Amygdala (tissue), 56 donors: ENCODE measurements at places on chromosomes 5 and 9.

- DNase-seq, result no peak
These were observed 666.9 kb upstream of the KLF4 start for GRCh38 chr9:108156270-108156998.

GRCh38 chr5:112862085-112862484 is 998 bp downstream of the SRP19 start:
- DNase-seq, result no peak

DNA sequence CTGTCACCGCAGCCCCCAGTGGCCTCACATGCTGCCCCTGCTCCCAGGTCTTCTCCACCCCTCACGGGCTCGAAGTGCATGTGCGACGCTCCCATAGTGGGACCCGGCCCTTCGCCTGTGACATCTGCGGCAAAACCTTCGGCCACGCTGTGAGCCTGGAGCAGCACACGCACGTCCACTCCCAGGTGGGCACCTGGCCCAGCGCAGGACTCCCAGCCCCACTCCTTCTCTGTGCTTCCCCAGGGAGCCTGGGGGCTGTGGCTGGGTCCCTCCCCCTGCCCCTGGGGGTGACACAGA is 10.5 kb downstream of the GFI1B start:
- DNase-seq, result no peak

GRCh38 chr5:84255315-84255714 is 129.4 kb downstream of the EDIL3 start:
- no peak for DNase-seq

- DNase-seq, result no peak
These were observed 52.3 kb downstream of the ADAMTS2 start for GRCh38 chr5:179292681-179293635.

- DNase-seq, result no peak
These were observed 60.5 kb downstream of the GABRG2 start for GRCh38 chr5:162128117-162128516.

DNA sequence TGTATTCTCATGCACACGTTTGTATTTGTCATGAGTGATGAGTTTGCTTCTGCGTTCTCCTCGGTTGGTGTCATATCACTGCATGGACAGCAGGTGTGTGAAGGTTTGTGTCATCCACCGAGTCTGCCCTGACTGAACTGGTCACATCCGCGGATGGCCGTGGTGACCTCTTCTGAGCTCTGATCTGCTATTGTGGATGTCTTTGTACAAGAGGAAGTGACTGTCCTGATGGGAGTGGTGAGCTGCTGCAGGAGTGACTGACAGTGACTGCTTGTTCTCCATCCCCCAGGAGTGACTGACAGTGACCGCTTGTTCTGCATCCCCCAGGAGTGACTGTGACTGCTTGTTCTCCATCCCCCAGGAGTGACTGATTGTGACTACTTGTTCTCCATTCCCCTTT is 69.9 kb downstream of the EHMT1 start:
- DNase-seq, result no peak

- no peak for DNase-seq
These were observed 218.3 kb downstream of the MEF2C start for GRCh38 chr5:88664645-88665044.

GRCh38 chr9:114908104-114908622 is 22.2 kb downstream of the TNFSF8 start:
- no peak for DNase-seq

DNA sequence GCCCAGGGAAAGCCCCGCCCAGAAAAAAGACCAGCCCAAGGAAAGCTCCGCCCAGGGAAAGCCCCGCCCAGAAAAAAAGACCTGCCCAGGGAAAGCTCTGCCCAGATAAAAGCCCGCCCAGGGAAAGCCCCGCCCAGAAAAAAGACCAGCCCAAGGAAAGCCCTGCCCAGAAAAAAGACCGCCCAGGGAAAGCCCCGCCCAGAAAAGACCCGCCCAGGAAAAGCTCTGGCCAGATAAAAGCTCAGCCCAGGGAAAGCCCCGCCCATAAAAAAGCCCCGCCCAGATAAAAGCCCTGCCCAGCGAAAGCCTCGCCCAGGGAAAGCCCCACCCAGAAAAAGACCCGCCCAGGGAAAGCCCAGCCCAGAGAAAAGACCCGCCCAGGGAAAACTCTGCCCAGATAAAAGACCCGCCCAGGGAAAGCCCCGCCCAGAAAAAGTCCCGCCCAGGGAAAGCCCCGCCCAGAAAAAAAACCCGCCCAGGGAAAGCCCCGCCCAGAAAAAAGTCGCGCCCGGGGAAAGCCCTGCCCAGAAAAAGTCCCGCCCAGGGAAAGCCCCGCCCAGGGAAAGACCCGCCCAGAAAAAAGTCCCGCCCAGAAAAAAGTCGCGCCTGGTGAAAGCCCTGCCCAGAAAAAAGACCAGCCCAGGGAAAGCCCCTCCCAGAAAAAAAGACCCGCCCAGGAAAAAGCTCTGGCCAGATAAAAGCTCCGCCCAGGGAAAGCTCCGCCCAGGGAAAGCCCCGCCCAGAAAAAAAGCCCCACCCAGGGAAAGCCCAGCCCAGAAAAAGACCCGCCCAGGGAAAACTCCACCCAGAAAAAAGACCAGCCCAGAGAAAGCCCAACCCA is 11.9 kb downstream of the GRIN1 start:
- no peak for DNase-seq

DNA sequence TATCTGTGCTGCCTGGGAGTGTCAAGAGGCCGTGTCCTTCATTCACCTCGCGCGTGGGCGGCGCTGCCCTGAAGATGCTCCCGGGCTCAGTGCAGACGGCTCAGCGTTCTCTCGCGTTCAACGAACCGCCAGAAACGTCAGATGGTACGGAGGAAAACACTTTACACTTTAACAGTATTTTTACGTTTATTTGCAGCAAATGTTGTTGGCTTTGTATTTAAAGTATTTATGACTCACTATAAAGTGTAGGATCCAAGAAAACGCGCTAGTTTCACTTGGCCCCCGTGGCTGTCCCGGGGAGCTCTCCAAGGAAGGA is 544 bp upstream of the ERCC6L2 start:
- DNase-seq, result peak; percentile 42

- no peak for DNase-seq
These were observed 5.7 kb upstream of the SEC16A start for GRCh38 chr9:136488247-136489214.

DNA sequence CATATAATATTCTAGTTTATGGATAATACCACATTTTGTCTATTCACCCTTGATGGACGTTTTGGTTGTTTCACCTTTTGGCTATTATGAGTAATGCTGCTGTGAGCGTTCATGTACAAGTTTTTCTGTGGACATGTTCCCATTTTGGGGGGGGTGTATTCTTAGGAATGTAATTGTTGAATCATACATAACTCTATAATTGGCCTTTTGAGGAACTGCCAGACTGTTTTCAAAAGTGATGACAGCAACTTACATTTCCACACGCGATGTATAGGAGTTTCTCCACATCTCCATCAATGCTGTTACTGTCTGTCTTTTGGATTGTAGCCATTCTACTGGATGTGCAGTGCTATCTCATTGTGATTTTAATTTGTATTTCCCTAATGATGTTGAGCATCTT is 69.8 kb downstream of the SLC46A2 start:
- DNase-seq, result no peak

GRCh38 chr5:100402071-100402470 is 133.1 kb upstream of the FAM174A start:
- DNase-seq, result no peak

GRCh38 chr5:149810856-149811255 is 80.7 kb downstream of the PPARGC1B start:
- no peak for DNase-seq

DNA sequence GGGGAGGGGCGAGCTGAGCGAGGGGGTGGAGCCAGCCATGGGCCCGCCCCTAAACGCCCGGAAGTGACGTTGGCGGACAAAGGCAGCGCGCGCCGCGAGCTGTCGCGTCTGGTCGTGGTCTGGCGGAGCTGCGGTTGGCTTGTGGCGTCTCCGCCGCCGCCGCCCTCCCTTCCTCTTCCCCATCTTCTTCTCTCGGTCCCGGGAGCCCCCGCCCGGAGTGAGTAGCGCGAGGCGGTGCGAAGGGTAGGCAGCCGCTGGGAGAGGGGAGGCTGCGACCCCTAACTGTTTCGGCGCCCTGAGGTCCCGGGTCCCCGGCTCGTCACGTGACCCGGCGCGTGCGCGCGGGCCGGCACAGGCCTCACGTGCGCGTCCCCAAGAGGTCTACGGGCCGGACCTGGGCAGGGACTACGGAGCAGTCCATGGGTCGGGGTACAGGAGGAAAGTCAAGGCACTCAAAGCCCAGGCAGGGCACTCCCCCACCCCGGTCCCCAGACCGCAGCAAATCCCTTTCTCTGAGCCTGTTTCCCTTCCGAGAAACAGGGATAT is at the start of gene NTMT1:
NTMT1 (plus strand) TSS at position 85 of the 546 bp plus-strand sequence. CDS start 6,541 bp downstream, outside the sequence.
- peak; percentile 92 for DNase-seq

DNA sequence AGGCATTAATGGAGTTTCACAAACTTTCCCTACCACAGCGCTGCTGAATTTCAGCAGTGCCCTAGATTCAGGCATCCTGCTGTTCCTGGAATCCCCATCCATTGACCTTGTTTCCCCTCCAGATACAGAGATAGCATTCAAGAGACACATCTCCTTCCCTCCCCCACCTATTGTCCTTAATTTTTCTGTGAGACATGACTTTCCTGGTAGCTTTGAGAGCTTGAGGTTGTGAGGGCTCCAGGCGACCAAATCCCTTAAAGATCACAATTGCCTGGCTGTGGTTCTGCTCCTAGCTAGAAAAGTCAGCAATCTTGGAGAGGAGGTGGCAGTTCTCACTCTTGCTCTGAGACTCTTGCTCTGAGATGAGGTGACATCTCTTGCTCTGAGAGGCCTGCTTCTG is 48.0 kb downstream of the PRR16 start:
- DNase-seq, result no peak

GRCh38 chr5:140113180-140113698 is 670 bp upstream of the PURA start:
- no peak for DNase-seq

- no peak for DNase-seq
These were observed 235.7 kb downstream of the COMMD10 start for GRCh38 chr5:116320486-116320885.

GRCh38 chr9:76962732-76963131 is 56.7 kb upstream of the FOXB2 start:
- no peak for DNase-seq

- DNase-seq, result no peak
These were observed 10.4 kb upstream of the CRB2 start for GRCh38 chr9:123345567-123345955.

DNA sequence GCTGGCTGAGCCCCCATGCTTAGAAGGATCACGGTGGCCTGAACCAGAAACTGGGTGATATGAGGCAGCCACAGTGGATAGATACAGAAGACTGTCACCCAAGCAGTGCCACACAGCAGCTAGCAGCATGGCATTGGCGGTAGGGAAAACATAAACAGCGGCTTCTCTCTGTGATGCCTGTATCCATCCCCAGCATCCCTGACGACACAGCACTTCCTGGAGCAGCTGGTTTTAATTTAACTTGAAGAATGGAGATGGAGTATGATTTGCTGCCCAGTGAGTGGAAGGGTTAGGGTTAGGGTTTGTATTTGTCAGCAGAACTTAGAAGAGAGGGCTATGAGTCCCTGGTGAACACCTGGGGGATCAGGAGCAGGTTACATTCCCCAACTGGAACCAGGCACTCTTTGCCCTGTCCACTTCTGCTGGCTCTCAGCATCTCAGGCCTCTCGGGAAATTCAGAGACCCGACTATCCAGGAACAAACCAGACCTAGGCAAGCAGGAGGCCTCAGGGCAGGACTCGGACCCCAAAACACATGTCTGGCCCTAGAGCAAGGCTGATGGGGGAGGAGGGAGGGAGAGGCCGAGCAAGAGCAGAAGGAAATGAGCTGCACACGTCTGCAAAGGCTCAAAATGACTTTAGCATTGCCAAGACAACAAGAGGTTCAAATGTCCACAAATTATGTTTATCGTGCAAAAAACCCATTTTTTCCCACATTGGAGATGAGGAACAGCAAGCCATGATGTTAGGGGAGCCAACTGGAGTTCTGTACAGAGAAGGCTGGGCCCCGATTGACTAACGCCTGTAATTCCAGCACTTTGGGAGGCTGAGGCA is 6.5 kb upstream of the GGTA1 start:
- no peak for DNase-seq

DNA sequence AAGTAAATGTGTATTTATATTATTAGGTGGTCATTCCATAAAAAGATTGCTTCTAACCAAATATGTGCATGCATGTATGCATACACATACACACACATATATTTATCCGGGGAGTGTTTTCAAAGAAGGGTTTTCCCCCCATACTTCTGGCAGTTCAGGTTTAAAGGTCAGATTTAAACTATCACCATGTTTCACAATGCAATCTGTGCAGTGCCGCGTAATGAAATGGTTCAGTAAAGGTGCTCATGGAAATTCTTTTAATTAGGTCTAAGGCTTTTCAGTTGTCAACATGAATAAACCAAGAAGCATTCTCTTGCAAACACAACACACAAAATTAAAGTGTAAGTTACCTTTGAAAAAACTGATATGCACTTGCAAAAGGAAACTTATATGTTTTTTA is 211.0 kb downstream of the CRB2 start:
- no peak for DNase-seq

DNA sequence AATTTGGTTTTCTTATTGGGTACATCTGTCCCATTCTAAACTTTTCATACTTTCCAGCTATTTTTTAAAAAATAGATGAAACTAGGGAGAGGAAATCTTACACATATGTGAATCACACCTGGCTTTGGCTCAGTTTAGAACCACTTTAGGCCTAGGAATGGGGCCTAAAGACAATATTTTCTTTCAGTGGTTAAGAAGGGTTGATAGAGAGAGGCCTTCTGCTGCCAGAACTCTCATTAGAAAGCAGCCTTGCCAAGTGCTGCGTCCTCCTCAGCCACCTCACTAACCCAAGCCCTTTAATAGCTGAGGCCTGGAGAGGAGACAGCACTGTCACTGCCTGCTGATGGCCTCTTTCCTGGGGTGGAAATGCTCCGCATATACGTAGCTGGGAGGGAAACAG is 167.5 kb downstream of the SAXO1 start:
- DNase-seq, result no peak

DNA sequence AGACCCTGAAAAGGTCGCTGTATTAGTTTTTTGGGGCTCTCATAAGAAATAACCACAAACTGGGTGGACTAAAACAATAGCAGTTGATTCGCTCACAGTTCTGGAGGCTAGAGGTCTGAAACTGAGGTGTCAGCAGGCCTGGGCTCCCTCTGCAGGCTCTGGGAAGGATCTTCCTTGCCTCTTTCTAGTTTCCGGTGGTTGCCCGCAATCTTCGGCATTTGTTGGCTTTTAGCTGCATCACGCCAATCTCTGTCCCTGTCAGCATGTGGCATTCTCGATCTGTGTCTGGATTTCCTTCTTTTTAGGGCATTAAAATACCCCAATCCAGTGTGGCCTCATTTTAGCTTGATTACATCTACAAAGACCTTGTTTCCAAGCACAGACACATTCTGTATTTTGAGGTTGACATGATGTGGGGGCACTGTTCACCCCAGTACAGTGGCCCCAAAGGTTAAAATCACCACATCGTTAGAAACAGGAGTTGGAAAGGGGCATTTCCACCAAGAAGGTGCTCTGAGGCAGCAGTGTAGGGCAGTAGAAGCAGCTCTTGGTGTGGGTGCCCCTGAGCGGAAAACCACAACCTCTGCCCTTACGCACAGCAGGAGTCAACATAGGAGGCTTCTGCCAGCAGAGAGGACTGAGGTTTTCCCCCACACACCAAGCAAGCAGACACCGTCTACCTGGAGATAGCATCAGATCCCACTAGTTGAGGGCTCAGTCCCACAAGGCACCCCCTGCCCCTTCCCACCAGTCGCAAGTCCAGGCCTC is 13.5 kb downstream of the ZNF79 start:
- no peak for DNase-seq

- DNase-seq, result no peak
These were observed 279.6 kb downstream of the ARRDC3 start for GRCh38 chr5:91103353-91104061.

- DNase-seq, result no peak
These were observed 8.3 kb downstream of the WDR31 start for GRCh38 chr9:113331780-113332179.
